ENCODE measurements at places on chromosomes 2 and 18.
A peak's percentile ranks its signal among the peaks of the same experiment; 100 is the strongest.

DNA sequence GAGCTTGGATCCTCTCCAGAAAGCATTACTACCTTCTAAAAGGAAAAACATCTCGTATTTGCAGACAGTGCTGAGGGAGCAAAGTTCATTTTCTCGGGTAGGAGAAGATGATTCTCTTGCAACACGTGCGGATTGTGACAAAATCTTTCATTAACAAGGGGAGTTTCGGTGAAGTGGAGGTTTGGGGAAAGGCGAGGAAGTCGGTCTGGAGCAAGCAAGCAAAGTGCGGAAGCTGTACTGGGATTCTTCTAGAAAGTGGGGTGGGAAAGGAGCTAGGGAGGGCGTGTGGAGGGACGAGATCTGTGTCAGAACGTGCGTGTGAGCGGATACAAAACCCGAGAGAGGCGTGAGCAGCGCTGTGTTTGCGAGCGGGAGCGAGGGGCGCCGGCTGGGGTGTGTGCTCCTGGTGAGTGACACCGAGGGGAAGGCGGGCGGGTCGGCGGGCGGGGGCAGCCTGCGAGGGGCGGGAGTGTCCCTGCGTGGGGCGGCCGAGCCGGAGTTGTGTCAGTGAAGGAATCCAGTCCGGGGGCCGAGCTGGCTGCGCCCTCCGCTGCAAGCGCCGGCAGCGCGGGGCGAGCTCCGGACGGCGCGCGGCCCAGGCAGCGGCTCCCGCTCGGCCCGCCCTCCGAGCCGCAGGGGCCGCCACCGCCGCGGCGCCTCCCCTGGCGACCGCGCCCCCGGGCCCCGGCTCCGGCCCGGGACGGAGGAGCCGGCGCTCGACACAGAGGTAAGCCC is at the start of gene SPATS2L:
TSS of gene SPATS2L (plus strand) at position 498 of the 735 bp plus-strand sequence. CDS start 82,552 bp downstream, outside the sequence.
- DNase-seq, result peak; percentile 35

DNA sequence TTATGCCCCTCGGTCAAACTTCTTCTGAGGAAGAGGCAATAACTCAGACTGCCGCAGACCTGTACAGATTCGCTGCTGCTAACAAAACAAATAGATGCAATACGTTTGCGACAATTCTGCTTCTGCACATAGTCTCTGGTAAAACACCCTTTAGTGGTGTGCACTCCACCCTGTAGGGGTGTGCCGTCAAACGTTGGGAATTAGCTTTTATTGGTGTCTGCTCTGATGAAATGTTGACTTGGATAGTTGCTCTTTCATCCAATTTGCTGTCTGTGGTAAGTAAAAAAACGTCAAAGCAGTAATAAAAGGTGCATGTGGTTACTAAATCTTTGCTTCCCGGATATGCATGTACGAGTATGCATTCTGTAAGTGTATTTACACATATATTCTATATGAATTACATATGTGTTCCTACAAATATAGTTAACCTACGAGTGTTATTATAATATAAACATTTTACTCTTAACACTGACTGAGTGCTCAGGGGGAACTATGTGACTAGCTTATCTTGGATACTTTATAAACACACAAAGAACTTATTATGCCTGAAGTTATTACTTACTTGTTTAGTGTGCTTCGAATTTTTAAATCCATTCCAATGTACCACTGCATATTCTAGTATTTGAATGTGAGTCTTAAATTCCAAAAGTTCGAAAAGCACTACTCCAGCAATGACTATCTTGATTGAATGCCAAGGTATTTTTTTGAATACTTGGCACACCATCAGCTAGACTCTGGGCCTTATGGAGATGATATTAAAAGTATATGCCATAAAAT is 610.2 kb downstream of the ZEB2 start:
- no peak for DNase-seq

DNA sequence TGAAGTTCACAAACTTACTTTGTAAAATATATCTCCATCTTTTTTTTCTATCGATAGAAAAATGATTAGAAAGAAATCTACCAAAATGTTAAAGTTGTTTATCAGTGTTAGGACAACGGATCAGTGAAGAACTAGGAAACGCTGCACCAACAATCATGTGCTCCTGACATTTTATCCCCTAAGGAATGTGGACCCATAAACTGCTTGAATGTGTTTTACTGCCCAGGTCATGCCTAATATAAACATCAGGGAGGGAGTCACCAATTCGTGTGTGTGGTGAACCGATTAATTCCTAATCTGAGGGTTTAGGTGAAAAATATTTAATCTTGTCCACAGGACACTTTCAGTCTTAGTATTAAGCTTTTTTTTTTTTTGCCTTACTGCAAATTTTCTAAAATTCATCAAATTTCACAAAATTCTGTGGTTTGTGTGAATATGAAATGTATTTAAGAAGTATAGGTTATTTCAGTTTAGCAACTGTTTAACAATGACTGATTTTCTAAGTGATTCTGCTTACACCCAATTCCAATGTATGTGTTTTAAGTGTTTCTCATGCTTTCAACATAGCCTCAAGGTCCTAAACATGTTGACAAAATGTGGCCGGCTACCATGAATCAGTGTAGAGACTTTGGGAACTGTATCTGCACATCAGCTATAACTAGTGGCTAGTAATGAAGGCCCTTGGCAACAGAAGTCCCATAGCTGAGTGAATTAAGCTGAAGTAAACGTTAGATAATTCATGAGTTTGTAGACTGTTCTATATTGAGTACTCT is 11.1 kb upstream of the KIDINS220 start:
- DNase-seq, result no peak

- no peak for DNase-seq
Measured at GRCh38 chr2:196131949-196132925, 39.1 kb downstream of the STK17B start.

DNA sequence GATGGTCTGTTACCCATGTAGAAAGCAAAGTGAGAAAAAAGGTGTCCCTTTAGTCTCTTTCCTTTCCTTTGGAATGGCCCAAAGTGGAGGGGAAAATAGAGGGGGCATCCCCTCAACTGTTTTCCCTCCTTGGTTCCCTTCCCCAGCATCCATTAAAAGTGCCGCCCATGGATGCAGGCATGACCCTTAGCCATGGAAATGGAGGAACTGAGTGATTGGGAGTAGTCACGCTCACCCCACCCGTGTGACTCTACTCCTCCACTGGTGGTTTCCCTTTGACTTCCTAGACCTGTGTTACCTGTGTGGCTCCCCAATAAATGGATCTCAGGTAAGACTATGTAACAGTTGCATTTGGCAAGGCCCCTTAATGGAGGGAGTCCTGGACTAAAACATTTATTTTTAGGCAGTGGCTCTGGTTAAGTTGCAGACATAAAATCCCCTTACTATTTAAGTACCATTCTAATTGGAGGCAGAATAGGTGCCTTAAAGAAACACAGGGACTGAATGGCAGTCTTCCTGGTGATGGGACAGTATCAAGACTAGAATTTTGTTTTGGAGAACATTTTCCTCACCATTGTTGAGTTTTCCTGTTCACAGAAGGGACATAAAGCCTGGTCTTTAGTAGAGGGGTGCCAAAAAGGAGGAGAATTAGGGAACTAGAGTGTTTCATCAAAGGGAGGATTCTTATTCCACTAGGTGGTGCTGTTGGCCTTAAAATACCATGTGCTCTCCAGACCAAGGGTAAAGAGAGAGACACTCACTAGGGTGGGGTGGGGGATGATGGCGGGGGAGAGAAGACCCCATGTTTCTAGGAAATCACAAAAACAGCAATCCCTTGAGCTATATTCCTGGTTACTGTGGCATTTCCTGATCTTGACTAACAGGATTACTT is 25.7 kb upstream of the PLA2R1 start:
- no peak for DNase-seq

GRCh38 chr2:115162494-115163293 is 720.3 kb downstream of the DPP10 start:
- no peak for DNase-seq

- DNase-seq, result no peak
Measured at GRCh38 chr18:50862401-50862800, 16.5 kb upstream of the ME2 start.

GRCh38 chr2:85900366-85900765 is 11.6 kb upstream of the ST3GAL5 start:
- no peak for DNase-seq

DNA sequence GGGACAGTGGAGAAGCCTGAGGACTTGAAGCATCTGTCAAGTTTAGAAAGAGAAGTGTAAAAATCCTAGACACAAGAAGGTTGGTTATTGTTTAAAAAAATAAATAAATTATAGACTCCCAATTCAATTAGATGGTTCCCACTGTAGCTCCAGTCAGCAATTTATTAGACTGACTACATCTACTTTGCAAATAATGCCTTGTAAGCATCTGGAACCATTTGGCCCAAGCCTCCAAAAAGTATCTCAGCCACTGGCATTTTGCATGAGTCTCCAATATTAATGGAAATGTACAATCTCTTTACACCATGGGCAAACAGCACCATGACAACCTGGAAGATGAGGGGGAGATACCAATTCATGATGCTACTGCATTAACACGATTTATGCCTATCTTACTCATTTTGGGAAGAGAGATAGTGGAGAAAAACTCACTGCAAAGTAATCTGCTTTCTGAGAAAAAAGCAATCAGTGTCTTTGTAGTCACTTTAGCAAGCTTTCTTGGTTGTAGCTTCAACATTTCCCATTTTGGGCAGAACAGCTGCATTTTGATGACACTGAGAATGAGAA is 2.8 kb downstream of the NYAP2 start:
- no peak for DNase-seq

- DNase-seq, result no peak
Measured at GRCh38 chr2:240816584-240817495, 3.2 kb downstream of the KIF1A start.

DNA sequence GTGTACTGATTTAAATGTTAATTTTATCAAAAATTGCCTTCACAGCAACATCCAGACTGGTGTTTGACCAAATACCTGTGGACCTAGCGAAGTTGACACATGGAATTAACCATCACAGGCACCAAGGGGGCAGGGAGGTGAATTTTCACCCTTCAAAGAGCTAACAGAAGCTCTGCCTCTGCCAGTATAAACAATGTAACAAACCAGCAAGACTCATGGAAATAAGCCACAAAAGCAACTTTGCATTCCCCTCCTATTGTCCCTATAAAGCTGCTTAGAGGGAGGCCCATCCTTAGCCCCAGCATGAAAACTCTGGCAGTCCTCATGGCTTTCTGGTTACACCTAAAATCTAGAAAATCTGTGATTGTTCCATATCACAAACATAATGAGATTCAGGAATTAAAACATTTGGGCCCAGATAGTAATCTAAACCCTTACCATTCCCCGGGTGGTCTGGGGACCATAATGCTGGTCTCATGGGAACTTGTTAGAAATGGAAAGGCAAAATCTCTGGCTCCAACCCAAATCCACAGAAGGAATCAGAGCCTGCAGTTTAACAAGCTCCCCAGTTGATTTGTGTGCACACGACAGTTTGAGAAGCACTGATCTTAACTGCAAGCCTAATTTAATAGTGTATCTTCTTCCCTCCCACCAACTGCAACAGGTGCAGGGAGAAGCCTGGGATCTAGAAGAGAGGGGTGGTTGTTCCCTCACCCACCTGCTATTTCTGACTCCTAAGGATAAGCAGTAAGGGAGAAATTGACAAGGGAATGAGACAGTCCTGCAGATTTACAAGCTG is 23.1 kb downstream of the SERPINB11 start:
- DNase-seq, result no peak

GRCh38 chr2:233121856-233122255 is 61.7 kb downstream of the INPP5D start:
- DNase-seq, result no peak

DNA sequence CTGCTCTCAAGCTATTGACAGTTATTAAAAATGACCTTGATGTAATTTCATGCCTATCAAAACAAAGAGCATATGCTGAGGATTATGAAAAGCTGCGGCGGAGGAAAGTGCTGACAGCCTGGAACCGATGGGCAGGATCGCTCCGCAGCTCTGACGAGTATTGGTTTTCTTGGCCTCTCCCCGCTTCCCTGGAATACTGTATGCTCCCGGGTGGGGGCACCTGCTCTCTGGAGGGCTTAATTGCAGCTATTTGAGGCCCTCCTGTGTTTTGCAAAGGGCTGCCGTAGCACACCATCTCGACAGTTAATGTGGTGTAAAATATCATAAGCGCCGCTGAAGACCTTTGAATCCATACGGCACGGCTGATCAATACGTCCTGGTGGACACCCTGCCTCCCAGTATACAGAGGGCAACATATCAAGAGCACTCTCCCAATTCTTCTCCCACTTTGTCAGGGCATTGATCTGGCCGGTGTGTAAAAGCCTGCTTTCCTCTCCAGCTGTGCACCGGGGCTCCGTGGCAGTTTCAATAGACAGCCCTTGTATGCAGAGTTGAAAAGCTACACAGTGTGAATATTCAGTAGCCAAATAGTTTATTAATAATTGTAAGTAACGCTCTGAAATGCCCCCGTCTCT is 662.4 kb downstream of the GALR1 start:
- no peak for DNase-seq

DNA sequence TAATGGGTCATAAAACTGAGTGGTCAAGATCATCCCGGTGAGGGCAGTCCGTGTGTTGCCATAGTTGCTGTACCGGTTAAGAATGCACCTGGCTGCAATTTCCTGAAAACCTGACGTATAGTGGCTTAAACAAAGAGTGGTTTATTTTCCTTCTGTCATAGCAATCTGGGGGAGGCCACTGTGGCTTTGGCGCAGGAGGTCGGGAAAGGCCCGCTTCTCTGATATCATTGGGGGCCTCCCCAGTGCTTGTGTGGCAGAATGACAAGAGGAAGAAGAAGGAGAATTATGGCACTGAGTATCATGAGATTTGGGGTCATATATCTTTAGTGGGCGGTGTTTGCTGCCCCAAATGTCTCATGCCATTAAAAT is 4.4 kb downstream of the C2orf92 start:
- no peak for DNase-seq

- DNase-seq, result no peak
Measured at GRCh38 chr2:46296216-46296839, 879 bp upstream of the EPAS1 start.

- DNase-seq, result no peak
Measured at GRCh38 chr18:31946305-31947046, 3.5 kb upstream of the TRAPPC8 start.

DNA sequence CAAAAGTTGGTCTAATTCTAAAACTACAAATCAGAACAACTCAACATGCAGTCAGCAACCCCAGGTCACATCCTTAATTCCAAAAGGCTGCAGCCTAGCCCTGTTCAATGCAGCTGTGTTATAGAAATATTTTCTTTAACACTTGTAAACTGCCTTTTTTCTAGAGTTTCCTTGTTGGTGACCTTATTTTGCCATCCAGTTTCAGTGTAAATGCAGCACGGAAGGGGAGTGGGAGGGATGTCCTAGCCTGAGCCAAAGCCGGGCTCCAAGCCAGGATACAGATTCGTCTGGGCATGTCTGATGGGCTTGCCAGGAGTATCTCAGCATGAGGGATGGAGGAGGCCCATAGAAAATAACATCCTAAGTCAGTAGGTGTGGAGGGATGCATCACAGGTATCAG is 17.7 kb upstream of the SP3 start:
- no peak for DNase-seq

DNA sequence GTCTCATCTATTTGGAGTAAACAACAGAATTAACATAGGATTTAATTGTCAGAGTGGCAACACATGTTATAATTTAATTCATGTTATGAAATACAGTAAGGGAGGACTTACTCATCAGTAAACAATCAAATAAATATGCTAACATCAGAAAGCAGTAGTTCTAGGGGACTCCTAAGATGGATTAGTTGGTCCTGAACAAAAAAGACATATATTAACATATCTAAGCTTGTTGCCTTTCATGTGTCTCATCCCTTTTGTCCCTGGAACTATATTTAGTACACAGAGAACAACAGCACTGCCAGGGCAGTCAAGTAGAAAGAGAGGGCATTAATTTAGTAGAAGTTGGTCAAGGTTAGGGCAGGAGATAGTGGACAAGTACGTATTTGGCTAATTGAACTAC is 117.8 kb upstream of the FZD5 start:
- no peak for DNase-seq

- DNase-seq, result no peak
Measured at GRCh38 chr2:3911882-3912455, 208.6 kb downstream of the DCDC2C start.
